NCI-H187 treated with DMSO at 0.1 percent for 48 hours (cell line): ENCODE measurements at places on chromosomes 16 and 17.

DNA sequence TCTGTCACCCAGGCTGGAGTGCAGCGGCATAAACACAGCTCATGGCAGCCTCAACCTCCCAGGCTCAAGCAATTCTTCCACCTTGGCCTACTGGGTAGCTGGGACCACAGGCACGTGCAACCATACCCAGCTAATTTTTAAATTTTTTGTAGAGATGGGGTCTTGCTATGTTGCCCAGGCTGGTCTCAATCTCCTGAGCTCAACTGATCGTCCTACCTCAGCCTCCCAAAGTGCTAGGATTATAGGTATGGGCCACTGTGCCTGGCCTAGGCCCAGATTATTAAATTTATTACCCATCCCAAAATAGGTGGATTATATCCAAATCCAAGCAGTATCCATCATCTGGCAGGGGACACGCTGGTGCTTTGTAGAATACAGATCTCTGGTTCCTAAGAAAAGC lies 53.8 kb downstream of the METTL16 start:
- no peak for DNase-seq

DNA sequence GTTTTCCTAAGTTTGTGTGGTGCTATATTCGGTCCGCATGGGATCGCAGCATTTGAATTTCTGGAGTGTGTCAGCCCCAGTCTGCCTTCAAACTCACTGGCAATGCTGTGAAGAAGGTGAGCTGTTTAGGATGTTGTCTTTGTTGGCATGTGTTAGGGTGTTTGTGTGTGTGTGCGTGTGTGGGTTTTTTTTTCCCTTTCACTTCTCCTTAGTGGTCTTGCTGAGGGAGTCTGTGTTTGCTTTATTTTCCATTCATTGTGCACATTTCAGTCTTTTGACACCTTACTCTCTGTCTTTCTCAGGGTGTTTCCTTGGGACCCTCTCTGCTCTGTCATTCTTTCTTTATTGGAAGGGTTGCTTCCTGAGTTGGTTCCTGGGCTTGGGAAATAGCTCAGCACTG lies 27.7 kb upstream of the RBFOX1 start:
- DNase-seq, result no peak

DNA sequence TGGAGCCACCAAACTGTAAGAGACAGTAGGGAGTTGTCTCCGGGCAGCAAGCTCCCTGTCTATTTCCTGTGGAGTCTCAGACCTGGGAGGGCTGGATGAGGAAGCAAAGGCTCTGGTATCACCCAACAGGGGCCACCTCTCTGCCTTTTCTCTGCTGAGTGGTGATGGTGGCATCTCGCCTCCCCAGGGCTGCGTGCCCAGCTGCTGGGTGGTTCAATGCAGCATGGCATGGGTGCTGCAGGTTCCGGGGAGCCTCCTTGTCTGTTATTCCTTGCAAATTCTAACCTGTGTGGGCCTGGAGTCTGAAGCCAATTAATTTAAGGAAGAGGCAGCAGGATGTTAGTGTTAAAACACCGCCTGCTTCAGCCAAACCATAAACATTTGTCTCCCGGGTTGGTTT lies 78.2 kb downstream of the CCDC182 start:
- DNase-seq, result no peak

DNA sequence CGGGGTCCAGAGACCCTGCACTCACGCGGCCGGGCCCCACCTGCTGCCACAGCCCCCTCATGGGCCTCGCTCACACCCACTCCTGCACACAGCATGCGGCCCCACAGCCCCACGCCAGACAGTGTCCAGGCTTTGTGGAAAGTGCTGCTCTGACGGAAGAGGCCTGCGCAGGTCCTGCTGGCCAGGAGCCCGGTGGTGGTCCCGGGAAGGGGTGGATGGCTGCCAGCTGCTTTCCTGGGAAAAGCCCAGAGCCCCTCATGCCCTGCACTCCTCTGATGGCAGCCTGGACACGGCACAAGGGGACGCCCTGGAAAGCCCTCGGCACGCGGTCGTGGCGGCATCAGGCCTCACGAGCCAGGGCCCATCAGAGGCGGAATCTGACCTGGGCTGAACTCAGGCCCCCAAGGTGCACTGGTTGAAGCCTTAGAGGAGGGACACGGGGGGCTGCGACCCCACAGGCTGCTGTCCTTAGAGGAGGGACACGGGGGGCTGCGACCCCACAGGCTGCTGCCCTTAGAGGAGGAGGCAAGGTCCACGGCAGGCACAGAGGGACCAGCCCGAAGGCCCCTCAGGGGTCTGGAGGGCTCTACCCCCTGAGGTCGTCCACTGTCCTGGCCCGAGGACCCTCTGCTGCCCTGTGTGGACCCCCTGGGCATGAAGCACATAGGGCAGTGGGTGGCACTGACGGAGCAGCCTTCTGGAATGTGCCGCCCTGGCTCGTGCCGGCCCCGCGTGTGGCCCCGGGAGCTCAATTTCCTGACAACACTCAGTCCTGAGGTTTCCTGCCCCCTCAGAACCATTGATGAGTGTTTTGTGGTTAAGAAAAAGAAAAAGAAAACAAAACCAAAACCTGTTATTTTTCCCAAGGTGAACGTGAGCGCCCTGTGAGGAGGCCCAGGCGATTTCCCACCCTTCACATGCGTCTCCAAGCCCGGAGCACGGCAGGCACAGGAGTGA lies 22.1 kb downstream of the SOX8 start:
- no peak for DNase-seq

GRCh38 chr16:13571036-13571435 lies 348.9 kb upstream of the ERCC4 start:
- DNase-seq, result no peak

DNA sequence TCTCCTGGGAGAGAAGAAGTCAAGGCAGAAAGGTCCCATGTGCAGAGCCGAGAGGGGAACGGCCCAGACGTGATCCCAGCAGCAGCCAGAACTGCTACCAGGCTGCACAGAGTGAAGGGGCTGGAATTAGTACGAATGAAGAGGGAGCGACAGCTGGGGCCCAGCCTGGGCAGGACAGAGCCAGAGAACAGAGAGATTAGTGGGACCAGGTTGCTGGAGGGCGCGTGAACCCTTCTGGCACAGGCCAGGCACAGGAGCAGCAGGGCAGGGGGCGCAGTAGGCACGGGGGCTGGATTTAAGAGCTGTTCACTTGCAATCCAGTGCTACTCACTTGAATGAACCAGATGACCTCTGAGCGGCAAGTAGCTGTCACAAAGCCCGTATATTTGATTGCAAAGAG lies 66.9 kb downstream of the PLXDC1 start:
- no peak for DNase-seq

DNA sequence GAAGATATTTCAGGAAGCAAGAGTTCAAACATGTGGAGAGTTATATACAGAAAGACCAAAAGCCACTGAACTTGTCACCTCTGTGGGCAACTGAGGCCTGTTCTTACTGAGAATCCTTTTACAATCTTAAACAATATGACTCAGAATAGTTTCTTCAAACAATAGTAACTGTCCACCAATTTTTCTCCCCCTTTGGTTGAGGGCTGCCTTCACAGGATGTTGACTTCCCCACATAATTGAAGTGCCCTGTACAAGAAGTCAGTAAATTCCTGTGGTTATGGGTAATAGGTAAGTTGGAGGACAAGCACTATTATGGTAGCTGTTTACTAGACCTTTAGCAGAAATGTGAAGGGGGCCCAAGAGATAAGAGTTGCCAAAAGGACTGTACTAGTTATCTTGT lies 215.8 kb downstream of the CDH8 start:
- DNase-seq, result no peak
